ENCODE measurements at places on chromosomes 13 and 19. TPM values are rescaled to one million over a fixed set of nuclear protein-coding genes. Genes with fewer than 3 reads are reported as not detected.

Gene LMTK3
- 0.15 TPM for total RNA-seq

Gene DOHH
- 15.9 TPM for total RNA-seq

Gene ZNF497
- 0.87 TPM for total RNA-seq

Gene LYPD3
- 0.17 TPM for total RNA-seq

Gene MYO1F
- total RNA-seq, result 0.17 TPM

Gene ZNF492
- 0.17 TPM for total RNA-seq

Gene CCDC194
- total RNA-seq, result 0.15 TPM

Gene VSTM2B
- total RNA-seq, result not detected

Gene SRRM5
- 0.17 TPM for total RNA-seq

Gene MAB21L1
- 2.6 TPM for total RNA-seq

Gene MBD3L2
- total RNA-seq, result not detected
